DMS79 (cell line): ENCODE measurements at places on chromosomes 5 and 9.

GRCh38 chr5:176436656-176437055 lies 11.5 kb upstream of the FAF2 start:
- DNase-seq, result no peak

GRCh38 chr5:133708331-133708850 lies 96.0 kb upstream of the FSTL4 start:
- no peak for DNase-seq

DNA sequence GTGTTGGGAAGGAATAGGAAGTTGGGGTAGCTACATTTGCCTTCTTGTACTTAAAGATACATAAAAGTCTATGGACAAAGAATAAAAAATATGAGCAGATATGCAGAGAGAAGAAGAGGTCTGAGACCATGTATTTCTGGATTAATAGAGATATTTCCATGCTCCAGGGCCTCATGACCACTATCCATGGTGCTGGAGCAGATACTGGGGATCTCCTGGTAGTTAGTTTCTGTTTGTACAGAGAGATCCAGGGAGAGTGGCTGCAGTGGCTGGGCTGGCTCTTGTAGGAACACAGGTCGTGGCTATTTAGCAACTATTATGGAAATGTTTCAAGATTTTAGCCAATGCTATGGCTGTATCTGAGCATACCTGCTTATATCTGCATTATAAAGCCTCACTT lies 184.2 kb upstream of the TMEM161B start:
- DNase-seq, result no peak

DNA sequence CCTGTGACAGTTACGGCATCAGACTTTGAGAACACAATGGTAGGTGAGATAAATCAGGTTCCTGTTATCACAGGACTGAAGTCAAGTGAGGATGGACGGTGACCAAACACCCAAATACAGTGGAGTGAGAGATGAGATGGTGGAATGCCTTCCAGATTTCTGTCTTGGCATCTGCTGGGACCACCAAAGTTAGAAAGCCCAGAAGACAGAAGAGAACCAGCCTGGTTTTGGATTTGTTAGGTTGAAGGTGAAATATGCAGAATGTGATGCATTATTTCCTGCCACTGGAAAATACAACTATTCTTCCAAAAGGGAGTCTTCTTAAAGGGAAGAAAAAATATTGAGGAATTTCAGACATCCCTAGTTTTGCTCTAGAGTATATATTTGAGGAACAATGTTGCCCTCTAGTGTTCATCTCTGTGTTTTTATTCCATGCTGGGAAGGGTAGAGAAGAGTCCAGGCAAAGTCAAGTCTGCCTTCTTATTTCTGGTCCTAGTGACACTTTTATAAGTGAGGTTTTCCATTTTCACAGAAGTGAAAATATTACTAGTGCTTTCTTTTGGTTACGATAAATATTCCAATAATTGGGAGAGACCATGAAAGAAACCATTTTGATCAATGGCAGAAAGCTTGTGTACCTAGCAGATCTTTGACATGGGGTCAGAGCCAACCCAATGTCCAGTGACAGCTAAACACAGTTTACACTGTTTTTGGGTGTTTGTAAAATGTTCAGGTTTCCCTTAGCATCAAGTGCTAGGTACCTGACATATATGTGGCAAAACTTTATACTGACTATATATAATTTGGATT lies 142.3 kb upstream of the ANKH start:
- no peak for DNase-seq

- DNase-seq, result no peak
Measured at GRCh38 chr5:159826351-159827214, 89.7 kb upstream of the ADRA1B start.

GRCh38 chr5:137015540-137016116 lies 483.5 kb downstream of the SPOCK1 start:
- DNase-seq, result no peak
